ENCODE measurements at places on chromosomes 16 and 17.

GRCh38 chr17:16439303-16439791 is 24.0 kb downstream of the TRPV2 start:
- DNase-seq = no peak

DNA sequence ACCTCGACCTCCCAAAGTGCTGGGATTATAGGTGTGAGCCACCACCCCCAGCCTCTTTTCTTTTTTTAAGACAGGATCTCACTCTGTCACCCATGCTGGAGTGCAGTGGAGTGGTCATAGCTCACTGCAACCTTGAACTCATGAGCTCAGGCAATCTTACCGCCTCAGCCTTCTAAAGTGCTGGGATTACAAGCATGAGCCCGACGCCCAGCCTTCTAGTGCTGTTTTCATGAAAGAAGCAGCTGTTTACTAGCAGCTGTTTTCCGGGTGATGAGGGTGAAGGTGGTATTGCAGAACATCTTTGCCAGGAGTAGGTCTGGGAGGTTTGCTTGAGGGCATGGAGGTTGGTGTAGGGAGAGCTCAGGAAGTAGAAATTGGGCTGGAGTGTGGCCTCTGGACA is 2.0 kb downstream of the ADCY7 start:
- no peak for DNase-seq

- no peak for DNase-seq
Measured at GRCh38 chr16:4733747-4734062, 366 bp downstream of the ANKS3 start.

DNA sequence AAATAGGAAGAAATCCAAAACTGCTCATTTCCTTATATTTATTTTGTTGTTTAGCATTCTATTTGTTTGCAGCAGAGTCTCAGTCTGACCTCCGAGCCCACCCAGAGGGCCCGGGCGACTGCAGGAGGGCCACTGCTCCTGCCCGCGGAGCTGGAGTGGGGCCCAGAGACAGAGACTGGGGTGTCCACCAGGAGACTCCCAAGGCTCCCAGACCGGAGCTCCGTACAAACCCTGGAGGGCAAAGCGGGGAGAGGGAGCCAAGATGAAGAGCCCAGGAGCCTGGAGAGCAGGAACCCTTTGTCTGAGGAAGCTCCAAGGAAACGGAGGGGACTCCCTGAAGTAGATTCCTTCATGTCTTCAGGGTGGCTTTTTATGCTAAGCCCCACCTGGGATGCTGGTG is 57.9 kb downstream of the AXIN2 start:
- DNase-seq = no peak

GRCh38 chr17:12765548-12765947 is 23.8 kb upstream of the ARHGAP44 start:
- DNase-seq = no peak

GRCh38 chr16:27767971-27768591 is 218.1 kb downstream of the KATNIP start:
- DNase-seq = no peak

DNA sequence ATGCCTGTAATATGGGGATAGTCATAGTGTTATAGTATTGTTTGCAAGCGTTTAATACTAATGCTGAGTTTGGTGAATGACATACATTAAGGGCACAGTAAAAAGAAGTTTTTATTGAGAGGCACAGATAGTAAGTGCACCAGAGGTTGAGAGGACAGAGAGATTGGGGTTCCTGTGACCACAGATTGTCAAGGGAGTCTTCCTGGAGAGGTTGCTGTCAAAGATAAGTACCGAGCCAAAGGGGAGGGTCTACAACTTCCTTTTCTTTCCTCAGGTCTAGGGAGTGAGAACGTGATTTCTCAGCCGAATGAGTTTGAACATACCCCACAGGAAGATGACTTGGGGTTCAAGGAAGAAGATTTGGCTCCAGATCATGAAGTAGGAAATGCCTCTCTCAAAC is 1.8 kb downstream of the ZNF48 start:
- DNase-seq = no peak

GRCh38 chr16:8589900-8590688 is at the start of gene TMEM114:
Gene TMEM114, minus strand, starts transcription at chr16:8590511. Its CDS starts 673 bp downstream, at chr16:8589838.
- no peak for DNase-seq

All from stimulated activated CD8-positive, alpha-beta memory T cell treated with anti-CD3 and anti-CD28 coated beads, Interleukin-12 subunit alpha, Interleukin-12 subunit beta, amount 100 ng/mL, for 1 hour (primary cell).